Stimulated activated CD4-positive, alpha-beta T cell treated with anti-CD3 and anti-CD28 coated beads, TNF-alpha, amount 100 ng/mL, for 1 hour (primary cell): ENCODE measurements at places on chromosomes 2 and 18.

- DNase-seq = no peak
Measured at GRCh38 chr2:128490881-128491691, 172.4 kb upstream of the HS6ST1 start.

DNA sequence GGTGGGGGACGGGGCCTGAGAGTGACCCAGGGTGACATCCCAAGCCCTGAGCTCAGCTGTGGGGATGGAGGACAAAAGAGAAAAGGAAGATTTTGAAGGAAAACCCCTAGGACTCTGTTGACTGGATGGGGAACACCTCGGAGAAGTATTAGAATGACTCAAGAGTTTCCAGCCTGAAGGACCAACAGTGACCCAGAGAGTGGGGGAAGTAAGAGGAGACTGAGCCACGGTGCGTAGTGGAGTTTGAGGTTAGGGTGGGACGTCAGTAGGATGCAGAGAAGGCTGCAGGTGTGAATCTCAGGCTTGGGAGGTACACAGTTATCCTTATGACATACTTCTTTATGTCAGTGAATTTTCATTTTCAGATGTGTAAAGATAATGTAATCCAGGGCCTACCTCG lies 119.5 kb downstream of the NCK2 start:
- no peak for DNase-seq

DNA sequence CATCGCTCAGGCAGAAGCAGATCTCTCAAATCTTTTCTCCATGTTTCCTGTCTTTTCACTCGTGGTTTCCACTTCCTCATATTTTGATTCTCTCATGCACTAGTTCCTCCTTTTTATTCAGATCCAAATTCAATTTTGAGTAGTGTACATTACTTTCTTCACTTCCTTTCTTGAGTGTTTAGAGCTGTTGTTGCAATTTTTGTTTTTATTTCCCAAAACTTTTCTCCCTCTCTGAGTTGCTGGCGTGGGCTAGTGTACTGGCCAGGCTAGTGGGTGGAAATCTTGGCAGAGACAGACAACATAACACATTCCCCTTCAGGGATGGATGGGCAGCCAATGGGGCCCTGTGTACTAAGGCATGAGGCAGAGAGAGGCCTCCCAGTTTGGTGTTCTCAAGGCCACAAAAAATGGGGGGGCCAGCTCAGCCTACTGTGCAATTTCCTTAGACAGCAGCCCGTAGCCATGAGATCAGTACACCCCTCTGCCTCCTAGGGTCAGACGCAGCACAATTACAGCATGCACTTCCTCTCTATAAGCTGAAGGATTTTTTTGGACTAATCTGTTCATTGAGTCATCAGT lies 145.1 kb upstream of the PID1 start:
- no peak for DNase-seq

GRCh38 chr2:105400138-105400540 lies 1.3 kb upstream of the FHL2 start:
- DNase-seq = no peak

GRCh38 chr18:78814766-78815165 lies 164.9 kb upstream of the SALL3 start:
- no peak for DNase-seq

DNA sequence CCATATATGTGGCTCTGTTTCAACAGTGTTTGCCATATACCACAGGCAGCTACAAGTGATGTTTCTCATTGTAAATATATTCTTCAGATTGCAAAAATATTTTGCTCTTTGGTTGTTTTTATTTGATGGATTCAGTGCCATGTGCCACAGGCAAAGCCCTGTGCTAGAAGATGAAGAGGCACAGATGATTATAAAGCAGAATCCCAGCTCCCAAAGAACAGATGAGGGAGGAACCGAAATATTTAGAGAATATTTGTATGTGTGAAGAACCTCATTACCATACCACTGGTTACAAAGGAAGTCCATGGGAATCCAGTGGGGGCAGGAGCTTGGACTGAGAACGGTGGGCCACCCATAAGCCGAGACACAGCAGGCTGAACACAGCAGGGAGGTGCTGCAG lies 143.8 kb upstream of the NDUFV2 start:
- DNase-seq = no peak

- no peak for DNase-seq
Measured at GRCh38 chr18:13530879-13531387, 195.4 kb downstream of the FAM210A start.

GRCh38 chr2:74772046-74772445 lies 61.9 kb upstream of the HK2 start:
- no peak for DNase-seq

GRCh38 chr2:176103194-176103593 lies 3.6 kb downstream of the HOXD12 start:
- DNase-seq = no peak
